Cerebellar cortex (tissue), 1 donor: ENCODE measurements at places on chromosomes 6 and 20.

DNA sequence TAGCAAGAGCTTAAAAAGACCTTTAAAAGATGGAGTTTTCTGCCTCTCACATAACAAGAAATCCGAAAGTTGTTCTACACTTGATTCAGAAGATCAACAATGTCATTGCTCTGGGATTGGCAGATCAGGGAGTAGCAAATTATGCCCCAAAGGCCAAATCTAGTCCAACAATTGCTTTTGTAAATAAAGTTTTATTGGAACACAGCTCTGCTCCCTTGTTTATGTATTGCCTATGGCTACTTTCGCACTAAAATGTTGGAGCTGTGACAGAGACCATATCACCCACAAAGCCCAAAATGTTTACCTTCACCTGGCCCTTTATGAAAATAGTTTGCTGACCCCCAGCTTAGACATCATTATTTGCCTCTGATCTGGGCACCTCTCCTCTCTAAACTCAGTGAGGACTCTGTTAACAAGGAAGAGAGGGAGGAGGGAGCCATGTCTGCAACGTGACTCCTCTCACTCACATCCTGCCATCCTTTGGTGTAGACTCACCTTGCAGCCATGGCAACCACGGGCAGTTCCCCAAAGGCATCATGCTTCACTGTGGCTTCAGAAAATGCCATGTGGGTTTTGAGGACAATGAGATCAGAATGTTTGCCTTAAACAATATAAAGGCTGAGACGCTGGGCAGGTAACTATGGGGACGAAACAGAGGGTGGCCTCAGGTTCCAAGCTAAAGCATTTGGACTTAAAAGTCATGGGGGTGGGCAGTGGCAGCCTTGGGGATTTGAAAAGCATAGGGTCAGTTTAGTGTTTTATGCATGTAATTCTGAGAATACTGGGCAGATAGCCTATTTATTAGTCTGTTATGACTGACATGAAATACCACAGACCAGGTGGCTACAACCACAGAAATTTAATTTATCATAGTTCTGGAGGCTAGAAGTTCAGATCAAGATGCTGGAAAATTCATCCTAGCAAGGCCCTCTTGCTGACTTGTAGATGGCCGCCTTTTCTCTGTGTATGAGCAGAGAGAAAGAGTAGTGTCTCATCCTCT is 149.7 kb upstream of the TNFAIP3 start:
- DNase-seq, result no peak

DNA sequence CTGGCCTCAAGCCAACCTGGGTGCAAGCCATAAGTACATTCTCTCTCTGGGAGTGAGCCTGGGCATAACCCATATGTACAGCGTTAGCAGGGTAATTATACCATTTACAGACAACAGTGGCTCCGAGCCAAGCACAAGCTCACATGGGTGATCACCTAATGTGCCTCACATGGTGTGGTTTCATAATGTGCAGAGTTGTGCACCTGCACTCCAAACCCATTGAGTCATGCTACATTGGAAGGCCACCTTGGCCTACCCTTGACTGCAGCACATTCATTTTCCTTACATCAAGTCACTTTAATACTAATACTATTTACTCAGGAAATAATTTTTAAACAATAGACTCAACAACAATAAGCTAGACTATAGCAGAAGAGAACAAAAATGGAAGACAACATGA is 194.5 kb upstream of the PLN start:
- DNase-seq, result no peak

GRCh38 chr6:158688860-158689259 is 39.0 kb downstream of the SYTL3 start:
- no peak for DNase-seq

GRCh38 chr20:62506791-62507190 is 31.0 kb upstream of the GATA5 start:
- no peak for DNase-seq

DNA sequence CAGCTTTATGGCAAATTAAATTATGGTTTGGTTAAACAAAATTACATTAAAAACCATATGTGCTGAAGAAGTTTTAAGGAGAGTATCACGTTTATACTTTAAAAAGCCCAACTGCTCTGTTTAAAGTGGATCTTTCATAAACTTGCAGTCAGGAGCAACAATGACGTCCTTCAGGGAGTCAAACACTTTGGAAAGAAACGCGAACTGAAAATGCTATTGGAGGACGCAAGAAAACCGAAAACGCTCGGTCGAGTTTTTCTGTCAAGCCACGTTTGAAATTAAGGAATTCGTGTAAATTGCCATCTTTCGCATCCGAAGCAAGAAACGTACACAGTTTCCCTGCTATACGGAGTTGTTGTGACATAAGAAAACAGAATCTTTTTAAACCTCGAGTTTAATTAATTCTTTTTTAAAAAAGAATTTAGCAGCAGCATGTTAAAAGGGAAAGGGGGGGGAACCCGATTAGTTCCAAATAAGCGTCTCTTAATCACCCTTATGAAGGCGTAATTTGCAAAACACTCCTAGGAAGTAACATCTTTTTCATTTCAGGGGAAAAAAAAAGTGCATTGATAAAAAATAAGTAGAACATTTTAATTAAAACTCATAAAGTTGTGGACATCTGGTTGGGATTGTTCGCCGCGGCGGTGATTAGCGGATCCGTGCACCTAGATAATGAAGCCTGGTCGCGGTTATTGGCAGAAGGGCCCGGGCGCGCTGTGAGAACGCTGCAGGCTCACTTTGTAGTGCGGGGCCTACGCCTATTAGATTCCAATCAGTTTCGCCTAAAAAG is 295.4 kb downstream of the TFAP2C start:
- no peak for DNase-seq
